ENCODE measurements at places on chromosomes 2 and 18.

DNA sequence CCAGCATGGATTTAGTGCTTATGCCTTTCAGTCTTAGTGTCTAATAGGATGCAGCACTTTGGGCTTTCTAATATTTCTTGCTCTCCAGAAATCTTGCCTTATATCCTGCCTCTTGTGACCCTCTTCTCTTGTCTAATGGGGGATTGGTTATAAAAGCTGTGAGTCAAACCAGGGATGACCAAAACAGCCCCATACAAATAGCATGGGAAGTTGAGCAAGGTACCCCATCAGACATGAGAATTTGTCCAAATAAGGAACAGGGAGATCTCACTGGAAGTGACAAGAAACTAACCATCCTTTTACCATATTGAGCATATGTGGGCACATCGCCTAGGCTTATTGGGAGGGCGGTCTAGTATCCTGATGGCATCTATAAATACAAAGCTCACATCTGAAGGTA lies 78.8 kb upstream of the BZW1 start:
- DNase-seq = no peak

DNA sequence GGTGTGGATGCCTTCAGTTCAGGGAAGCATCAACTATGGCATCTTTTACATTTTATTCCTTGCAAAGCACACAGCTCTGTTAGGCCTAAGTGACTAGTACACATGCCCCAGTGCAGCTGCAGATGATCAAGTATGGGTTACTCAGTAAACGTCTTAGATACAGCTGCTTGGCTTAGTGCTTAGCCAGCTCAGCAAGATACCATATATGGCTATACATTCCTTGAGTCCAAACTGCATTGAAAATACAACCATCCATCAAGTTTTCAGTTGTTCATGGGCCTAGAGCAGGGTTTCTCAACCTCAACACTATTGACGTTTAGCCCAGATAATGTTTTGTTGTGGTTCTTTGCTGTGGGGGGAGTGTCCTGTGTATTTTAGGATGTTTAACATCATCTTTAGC lies 769.9 kb downstream of the TSN start:
- no peak for DNase-seq

DNA sequence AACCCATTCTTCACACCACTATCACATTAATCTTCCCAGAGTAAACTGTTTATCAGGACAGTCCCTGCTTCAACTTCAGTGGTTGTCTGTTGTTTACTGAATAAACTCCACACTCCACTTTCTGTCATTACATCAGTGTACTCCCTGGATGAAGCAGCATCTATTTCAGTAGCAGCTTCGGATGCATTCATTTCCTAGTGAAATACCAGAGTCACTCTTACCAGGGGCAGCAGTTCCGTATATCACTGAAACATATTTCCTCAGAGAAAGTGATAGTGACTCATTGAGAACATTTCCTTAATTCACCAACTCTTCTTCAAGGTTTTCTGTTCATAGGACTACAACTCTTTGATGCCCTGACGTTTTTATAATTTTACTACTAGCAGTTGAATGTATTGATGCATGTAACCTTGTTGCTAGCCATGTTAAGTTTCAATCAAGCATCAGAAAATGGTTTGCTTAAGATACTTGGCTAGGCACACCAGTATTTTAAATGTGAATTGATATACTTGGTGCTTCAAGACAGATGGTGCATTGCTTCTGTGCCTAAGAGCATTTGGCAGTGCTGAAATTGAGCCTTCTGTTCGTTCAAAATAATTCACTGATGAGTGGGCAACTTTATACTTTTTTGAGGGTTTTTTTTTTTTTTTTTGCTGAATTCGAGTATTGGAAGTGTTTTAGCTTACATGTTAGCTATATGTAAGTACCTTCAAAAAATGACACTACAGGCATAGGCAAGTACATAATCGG lies 92.3 kb downstream of the UBE2E3 start:
- DNase-seq = no peak

DNA sequence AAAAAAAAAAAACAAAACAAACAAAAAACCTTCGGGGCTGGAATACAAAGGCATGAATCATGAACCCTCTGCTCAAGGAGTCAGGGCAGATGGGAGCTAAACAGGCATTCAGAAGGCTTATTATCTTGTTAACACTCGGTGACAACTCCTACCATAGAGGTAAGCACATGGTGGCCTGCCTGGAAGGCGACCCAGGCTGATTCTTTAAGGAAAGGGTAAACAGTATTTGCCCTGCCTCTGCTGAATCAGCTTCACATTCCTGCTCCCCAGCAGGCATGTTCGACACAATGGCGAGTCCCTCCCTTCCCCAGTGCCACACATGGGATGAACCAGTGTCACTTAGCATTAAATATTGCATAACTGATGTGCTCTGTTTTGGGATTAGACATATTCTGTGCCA lies 191.9 kb downstream of the ARL4C start:
- DNase-seq = no peak

- no peak for DNase-seq
Observed at GRCh38 chr2:66301767-66302140, 133.2 kb upstream of the MEIS1 start.

- no peak for DNase-seq
Observed at GRCh38 chr2:112896909-112897623, 13.9 kb upstream of the IL37 start.

DNA sequence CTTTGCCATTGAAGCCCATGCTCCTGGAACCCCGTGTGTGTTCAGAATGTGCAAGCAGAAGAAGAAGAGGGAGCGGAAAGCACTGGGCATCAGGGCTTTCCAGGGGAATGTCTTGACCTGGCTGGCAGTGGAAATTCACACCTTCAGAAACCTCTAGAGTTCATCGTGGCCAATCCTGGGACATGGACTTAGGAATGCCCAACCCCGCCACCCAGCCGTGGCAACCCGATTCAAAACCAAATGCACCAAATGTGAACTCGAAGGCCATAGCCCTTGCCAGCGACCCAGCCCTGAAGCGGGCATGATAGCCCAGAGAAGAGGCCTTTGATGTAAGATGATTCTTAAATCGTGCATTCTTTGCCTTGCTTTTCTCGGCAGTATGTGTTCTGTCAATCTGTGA lies 69.4 kb downstream of the ADI1 start:
- no peak for DNase-seq

- DNase-seq = no peak
Observed at GRCh38 chr18:63997041-63997440, 27.2 kb downstream of the SERPINB8 start.

DNA sequence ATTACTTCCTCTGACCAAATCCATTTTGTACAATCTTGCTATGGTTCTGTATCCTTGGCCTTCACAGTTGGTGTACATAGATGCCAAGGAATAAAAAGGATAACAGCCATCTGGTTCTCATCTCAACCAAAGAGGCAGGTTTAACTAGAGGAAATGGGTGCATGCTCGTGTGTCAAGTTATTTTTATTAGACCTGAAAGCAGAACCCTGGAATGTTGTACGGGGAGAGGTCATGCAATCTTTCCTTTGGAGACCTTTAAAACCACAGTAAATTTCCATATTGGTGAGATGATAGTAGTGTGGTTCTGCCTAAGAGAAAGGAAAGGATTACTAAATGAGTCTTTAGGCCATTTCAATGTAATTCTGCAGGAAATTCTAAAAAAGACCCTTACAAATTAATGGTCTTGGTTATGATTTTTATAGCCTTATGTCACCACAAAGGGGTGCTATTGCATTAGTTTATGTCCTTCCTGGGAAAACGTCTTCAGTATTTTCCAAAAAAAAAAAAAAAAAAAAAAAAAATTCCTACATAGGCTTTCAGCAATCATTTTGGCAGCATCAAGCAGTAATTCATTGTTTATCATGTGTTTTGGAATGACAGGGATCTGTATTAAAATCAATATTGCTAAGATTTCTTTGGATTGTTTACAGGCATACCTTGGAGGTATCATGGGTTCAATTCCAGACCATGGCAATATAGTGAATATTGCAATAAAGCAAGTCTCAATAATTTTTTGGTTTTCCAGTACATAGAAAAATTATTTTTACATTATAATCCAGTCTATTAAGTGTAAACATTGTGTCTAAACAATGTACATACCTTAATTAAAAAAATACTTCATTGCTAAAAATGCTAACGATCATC lies 270.8 kb downstream of the NYAP2 start:
- no peak for DNase-seq

GRCh38 chr18:13161276-13161899 lies 57.2 kb upstream of the LDLRAD4 start:
- DNase-seq = no peak

- no peak for DNase-seq
Observed at GRCh38 chr2:148966438-148966758, 72.1 kb upstream of the LYPD6B start.

DNA sequence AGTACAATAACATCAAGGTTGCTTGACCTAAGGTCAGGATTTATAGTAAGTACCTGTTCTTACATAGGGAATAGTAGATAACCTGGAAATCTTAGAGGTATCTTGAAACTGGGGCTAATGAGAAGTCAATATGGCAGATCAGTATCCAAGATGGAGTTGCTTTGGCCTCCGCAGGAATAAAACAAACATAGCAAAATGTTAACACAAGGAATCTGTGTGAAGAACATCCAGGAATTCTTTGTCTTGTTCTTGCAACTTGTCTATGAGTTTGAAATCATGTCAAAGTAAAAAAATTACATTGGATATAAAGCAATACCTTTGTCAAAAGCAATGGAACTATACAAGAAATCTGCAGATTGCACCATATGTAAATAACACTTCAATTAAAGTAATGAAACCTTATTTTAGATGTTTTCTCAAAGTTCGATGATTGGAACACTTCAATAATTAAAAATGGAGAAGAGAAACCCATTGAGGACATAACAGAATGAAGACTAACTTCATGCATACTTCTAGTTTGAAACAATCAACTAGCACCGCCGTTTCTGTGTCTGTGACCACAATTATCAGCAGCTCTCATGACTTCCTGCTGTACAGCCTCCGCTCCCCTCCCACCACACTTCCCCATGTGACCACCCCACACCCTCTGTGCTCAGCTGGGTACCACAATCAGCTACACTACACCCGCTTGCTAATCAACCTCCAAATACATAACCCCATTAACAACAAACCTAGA lies 27.6 kb downstream of the C2orf76 start:
- DNase-seq = peak; percentile 74

DNA sequence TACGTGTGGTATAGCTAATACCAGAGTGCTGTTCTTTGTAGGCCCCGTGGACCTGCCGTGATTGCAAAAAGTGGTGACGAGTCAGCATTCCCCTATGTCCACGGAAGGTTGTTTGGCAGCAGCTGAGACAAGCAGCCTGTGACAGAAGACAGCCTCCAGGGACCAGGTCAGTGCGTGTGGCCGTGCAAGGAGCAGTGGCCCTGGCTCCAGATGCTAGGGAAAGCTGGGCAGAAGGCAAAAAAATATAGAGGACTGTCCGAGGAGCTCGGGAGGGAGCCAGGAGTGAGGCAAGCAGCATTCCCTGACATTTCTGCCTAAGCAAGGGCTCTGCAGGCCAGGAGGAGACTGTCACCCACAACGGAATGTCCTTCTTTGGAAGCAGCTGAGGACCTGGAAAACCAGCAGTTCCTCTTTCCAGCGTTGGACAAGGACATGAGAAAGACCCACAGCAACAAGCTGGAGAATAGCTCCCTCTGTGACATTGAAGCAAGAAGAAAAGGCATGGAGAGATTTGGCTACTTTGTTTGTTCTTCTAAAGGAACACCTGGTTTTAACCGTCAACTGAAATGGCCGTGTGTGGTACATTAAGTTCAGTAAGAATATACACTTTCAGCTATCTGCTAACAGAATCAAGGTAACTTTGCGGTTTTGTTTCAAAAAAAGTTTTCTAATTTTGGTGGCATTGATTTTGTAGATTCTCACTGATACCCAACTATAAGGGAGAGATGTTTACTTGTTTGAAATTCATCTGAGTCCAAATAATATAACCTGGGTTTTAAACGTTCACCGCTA lies 58.3 kb downstream of the NPAS2 start:
- DNase-seq = no peak

DNA sequence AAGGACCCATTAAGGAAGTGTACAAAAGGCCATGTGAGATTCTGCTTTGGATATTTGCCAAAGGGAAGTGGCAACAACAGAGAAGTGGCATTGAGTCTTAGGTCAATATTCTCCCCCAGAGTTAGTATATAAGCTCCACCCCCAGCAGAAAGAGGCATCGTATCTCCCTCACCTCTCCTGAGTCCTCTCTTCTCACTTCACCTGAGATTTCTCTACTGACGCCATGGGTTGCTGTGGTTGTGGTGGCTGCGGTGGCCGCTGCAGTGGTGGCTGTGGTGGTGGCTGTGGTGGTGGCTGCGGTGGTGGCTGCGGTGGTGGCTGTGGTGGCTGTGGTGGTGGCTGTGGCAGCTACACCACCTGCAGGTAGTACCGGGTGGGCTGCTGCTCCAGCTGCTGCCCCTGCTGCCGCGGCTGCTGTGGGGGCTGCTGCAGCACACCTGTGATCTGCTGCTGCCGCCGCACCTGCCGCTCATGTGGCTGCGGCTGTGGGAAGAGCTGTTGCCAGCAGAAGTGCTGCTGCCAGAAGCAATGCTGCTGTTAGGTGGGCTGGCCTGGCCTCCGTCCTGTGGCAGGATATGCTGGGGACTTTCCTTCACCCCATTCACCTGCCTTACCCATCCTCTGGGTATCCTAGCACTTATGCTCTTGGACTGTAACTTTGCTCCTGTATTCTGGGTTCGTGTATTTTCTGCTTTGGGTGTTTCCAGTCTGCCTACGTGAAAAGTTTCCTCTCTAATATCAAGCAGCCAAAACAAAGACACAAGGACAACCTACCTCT lies 5.9 kb downstream of the SCYGR3 start:
- DNase-seq = peak; percentile 29

DNA sequence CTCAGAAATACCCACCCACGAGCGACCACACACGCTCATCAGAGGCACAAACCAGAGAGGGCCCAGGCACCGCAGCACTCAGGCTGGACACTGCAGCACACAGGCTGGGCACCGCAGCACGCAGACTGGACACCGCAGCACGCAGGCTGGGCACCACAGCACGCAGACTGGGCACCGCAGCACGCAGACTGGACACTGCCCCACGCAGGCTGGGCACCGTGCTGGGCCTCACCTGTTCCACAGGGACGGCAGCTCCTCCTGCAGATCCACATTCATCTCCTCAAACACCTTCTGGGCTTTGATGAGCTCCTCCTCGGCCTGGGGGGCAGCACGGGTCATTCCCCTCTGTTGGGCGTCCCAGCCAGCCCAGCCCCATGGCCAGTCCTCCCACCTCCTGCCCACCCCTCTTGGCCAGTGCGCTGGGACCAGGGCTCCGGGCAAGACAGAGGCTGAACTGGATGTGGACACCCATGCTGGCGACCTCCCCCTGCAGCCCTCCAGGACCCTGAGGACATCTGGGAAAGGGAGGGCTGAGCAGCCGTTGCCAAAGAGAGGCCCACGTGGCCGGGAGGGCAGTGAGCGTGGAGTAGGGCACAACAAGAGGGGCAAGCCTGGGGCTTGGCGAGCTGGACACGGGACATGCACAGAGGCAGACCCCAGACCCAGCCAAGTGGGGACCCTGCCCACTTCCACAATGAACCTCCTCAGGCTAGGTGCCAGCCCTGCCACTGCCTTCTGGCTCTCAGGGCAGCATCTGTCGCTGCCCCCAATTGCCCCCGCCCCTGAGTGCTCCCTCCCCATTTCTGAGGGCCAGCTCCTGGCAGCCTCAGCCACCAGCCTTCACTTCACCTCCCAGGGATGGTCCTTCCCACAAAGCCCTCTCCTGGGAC lies 43.0 kb downstream of the BIN1 start:
- no peak for DNase-seq

All from GF-D8 (cell line).